ENCODE measurements at places on chromosomes 5 and 9.

DNA sequence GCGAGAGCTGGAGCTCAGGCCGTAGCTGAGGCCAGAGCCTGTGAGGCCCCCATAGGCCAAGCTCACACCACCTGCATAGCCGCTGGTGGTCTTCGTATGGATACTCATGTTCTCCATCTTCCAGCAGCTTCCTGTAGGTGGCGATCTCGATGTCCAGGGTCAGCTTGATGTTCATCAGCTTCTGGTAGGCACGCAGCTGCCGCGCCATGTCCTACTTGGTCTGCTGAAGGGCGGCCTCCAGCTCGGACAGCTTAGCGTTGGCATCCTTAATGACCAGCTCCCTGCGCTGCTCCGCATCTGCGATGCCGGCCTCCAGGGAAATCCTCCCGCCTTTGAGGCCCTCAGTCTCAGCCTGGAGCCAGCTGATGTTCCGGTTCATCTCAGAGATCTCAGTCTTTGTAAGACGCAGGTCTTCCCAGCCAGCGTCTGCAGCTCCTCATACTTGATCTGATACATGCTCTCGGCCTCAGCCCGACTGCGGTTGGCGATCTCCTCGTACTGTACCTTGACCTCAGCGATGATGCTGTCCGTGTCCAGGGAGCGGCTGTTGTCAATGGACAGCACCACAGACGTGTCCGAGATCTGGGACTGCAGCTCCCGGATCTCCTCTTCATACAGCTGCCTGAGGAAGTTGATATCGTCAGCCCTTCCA, 172.1 kb downstream of the PPP2R2B start:
- no peak for DNase-seq

- no peak for DNase-seq
Measured at GRCh38 chr5:157963244-157963643, 104.3 kb upstream of the CLINT1 start.

DNA sequence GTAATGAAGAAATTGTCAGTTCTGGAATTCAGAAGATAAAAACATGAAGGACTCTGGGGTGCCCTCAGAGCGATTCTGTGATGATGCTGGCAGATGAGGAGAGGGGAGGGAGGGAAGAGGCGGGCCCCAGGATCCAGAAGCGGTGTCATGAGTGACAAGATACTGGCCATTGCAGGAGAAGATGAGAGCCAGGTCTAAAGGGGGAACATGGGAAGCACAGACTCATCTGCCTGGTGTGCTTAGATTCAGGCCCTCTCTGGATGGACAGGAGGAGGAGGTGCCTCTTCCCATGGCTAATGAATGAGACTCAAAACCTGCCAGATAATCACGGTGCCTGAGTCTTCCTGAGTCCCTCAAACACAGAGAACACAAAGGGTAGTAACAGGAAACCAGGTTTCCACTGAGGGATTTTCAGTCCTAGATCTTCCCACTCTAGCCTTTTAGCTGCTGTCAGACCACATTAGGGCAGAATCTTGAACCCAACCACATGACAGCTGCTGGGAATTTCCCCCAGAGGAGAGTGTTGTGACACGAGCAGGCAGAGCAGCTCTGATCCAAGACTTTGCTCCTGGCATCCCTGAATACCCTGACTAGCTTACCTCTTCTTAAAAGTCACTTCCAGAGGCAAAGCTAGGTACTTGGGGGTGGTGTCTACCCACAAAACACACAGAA, 28.2 kb upstream of the HSPA9 start:
- DNase-seq: no peak

GRCh38 chr5:176590035-176590717, 19.8 kb downstream of the GPRIN1 start:
- DNase-seq: no peak

GRCh38 chr9:96087669-96088299, 212.3 kb downstream of the ERCC6L2 start:
- DNase-seq: no peak

DNA sequence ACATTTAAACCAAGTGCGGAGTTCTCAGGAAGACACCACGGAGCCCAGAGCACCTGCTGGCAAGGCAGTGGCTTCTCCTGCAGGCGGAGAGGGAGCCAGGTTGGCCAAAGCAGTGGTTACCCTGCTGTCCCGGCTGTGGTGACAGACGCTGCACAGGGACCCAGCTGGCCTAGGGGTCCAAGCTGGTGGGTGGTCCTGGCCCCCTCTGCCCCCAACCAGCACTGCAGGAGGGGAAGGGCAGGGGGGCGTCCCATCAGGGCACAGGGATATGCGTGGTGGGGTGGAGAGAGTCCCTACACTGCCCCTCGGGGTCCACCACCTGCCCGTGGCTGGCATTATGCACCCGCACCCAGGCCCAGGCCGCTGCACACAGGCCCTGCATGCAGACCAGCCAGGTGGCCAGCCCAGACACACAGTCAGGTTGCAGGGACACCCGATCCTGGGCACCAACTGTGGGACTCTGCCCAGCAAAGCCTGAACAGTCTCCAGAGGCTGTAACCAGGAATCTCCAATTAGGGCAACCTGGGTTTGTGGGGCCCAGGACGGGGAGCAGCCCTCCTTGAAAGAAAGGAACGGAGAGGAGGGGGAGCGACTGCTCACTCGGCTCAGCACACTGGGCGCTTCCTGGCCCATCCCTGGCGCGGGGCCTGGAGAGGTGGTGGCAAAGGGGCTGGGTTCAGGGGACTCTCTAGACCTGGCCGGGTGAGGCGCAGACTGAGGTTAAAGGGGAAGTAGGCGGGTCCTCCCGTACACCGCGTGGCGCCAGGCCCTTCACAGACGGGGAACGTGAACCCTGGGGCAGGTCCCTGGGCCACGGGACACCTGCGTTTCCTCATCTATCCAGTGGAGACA, 46.3 kb downstream of the NACC2 start:
- DNase-seq: no peak

GRCh38 chr5:68709239-68709638, 384.6 kb upstream of the SLC30A5 start:
- DNase-seq: no peak

- DNase-seq: no peak
Measured at GRCh38 chr9:87167161-87167560, 219.9 kb upstream of the GAS1 start.

GRCh38 chr9:86924206-86924605, 23.1 kb downstream of the GAS1 start:
- no peak for DNase-seq

DNA sequence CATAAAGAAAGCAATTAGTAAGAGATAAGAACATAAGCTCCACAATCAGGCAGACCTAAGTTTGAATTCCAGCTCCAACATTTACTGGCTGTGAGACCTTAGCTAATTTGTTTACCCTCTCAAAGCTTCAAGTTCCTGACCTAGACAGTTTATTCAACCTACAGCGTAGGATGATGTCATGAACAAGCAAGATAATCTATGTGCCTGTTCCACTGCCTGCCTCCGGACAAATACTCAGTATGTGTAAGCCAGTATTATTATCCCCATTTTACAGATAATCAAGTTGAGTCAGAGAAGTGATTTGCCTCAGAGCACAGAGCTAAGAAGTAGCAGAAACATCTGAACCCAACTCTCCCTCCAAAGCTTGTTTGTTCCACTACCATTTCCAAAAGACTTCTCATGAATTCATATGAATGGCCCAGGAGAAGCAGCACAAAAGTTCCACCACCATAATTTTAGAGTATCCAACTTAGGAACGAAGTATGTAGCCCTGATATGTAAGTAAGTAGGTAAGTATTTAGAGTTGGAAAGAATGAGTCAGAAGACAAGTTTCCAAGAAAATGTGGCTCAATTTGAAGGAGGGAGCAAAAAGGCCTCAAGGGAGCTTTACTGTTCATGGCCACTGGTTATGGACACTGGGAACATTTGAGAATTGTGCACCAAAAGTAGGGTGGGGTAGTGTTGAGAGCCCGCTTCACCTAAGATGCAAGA, 398.2 kb downstream of the NFIB start:
- DNase-seq: no peak

GRCh38 chr5:154625031-154625430, 130.1 kb upstream of the LARP1 start:
- no peak for DNase-seq

- DNase-seq: no peak
Measured at GRCh38 chr9:115292584-115293279, 174.8 kb upstream of the TNC start.

- DNase-seq: no peak
Measured at GRCh38 chr9:120104771-120105170, 475.2 kb downstream of the CDK5RAP2 start.

All from T-helper 9 cell (primary cell).